Activated naive CD8-positive, alpha-beta T cell treated with anti-CD3 and anti-CD28 coated beads, Interleukin-2, amount 10 ng/mL, durations not matched to agents 7 days and 5 days (primary cell): ENCODE measurements at places on chromosomes 7 and 10. TPM values are rescaled to one million over a fixed set of nuclear protein-coding genes. Genes with fewer than 3 reads are reported as not detected.

AKR1C8 gene
- 0.48 TPM for total RNA-seq

CALML5 gene
- not detected for total RNA-seq

MMRN2 gene
- total RNA-seq = not detected

FANK1 gene
- total RNA-seq = 0.69 TPM

GRCh38 chr10:118017850-118018249, 28.9 kb downstream of the RAB11FIP2 start:
- H3K36me3 ChIP-seq = peaks cover 15% of the 10 kb centered on the region
- H3K4me3 ChIP-seq = no peak overlapping the region
- no peak for DNase-seq

GRCh38 chr7:46080595-46081159, 159.6 kb upstream of the IGFBP3 start:
- H3K4me3 ChIP-seq = no peak overlapping the region
- no peaks in the 10 kb centered on the region for H3K27me3 ChIP-seq
- H3K4me1 ChIP-seq = no peaks in the 10 kb centered on the region
- no peaks in the 10 kb centered on the region for H3K36me3 ChIP-seq
- no peak overlapping the region for H3K27ac ChIP-seq

DNA sequence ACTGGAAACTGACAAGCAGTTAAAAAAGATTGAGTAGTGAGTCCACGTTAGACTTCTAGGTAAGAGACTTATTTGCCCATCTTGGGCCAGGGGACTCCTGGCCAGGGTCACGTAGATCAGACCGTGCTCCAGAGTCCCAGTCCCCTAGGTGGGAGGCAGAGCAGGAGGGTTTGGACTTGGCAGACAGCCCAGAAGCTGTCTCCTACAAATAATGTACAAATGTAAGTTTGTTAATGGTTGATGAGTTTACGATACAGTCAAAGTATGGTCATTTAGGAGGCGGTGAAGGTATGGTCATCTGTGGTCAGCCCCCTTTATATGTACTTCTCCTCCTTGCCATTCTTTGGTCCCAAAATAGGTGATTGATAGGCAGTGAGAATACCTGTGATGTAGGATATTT, 28.2 kb downstream of the INPP5F start:
- H3K27ac ChIP-seq = no peak overlapping the region
- H3K27me3 ChIP-seq = no peaks in the 10 kb centered on the region
- DNase-seq = no peak
- no peak overlapping the region for H3K4me3 ChIP-seq
- peaks cover 6% of the 10 kb centered on the region for H3K4me1 ChIP-seq
- H3K36me3 ChIP-seq = peaks cover 8% of the 10 kb centered on the region

GRCh38 chr7:77413128-77413527, 3.0 kb downstream of the GSAP start:
- no peak overlapping the region for H3K27ac ChIP-seq
- no peak overlapping the region for H3K4me3 ChIP-seq
- H3K4me1 ChIP-seq = peaks cover 13% of the 10 kb centered on the region
- H3K36me3 ChIP-seq = peaks cover 3% of the 10 kb centered on the region
- peaks cover 16% of the 10 kb centered on the region for H3K27me3 ChIP-seq

GRCh38 chr7:47786557-47787248, 161.6 kb downstream of the PKD1L1 start:
- no peak overlapping the region for H3K4me3 ChIP-seq
- H3K27ac ChIP-seq = no peak overlapping the region
- H3K4me1 ChIP-seq = no peaks in the 10 kb centered on the region
- no peaks in the 10 kb centered on the region for H3K36me3 ChIP-seq
- DNase-seq = no peak
